ENCODE measurements at places on chromosomes 6 and 20.

DNA sequence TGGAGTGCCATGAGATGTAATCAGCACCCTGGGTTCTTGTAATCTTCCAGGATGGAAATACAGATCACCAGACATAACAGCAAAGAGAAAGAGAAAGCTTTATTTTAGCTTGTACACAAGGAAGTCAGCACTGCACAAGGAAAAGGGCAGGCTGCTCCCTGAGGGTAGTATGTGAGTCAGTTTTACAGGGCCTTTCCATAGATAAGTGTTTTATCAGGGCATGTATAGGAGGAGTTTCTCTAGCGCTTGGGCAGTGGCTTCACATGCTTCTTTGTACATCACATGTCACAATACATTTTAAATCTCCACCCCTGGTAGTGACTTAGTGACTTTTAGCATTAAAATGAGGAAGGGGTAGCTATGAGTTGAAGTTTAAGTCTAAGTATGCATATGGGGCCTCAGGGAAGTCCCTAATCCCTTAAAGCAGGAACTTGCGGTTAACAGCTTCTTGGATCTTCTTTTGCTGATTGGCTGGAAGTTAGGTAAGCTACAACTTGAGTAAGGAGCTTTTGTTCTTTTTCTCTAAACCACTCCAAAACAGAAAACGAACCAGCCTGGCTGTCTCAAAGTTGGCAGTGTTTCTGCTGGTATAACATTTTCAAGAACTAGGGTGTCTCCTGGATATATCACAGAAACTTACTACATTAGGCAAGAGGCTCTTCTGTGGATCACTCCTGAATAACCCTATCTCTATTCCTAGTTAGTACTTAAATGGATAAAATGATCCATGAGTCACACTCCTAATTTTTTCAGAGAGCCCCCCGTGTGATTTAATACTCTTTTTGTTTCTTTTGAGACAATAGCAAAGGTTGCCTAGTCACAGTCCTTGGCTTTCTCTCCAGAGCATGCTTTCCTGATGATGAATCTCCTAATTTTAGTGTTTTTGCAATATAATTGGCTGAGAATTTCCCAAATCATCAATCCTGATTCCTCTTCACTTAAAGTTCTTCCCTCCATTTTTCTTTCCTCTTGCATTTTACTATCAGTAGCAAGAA, 60.2 kb downstream of the MRAP2 start:
- DNase-seq: no peak

- no peak for DNase-seq
Observed at GRCh38 chr20:16451001-16451400, 122.2 kb downstream of the KIF16B start.

- no peak for DNase-seq
Observed at GRCh38 chr20:49969946-49970345, 12.8 kb upstream of the SNAI1 start.

- no peak for DNase-seq
Observed at GRCh38 chr20:13665709-13666395, 27.1 kb upstream of the TASP1 start.

- DNase-seq: no peak
Observed at GRCh38 chr6:144594585-144594984, 309.4 kb downstream of the UTRN start.

DNA sequence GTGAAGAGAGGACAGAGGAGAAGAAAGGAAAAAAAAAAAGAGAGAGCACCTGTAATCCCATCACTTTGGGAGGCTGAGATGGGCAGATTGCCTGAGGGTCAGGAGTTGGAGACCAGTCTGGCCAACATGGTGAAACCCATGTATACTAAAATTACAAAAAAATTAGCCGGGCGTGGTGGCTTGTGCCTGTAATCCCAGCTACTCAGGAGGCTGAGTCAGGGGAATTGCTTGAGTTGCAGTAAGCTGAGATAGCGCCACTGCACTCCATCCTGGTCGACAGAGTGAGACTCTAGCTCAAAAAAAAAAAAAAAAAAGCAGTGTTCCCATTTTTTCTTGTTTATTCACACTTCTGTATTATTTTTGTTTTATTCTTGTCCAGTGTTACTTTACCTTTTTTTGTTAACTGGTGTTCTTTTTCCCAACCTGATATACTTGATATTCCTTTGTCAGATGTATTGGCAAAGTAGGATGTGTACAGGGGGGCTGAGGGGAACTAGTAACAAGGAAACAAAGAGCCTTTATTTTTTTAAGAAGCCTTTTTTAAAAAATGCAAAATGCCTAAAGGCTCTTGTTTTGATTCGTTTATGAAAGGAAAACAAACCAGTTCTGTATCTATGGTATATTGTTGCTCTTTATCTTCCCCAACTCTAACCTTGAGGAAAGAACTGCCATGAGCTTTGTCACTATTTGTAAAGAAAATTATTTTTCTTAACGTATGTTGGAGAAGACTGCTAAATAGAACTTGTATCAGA, 22.3 kb downstream of the COL19A1 start:
- no peak for DNase-seq

DNA sequence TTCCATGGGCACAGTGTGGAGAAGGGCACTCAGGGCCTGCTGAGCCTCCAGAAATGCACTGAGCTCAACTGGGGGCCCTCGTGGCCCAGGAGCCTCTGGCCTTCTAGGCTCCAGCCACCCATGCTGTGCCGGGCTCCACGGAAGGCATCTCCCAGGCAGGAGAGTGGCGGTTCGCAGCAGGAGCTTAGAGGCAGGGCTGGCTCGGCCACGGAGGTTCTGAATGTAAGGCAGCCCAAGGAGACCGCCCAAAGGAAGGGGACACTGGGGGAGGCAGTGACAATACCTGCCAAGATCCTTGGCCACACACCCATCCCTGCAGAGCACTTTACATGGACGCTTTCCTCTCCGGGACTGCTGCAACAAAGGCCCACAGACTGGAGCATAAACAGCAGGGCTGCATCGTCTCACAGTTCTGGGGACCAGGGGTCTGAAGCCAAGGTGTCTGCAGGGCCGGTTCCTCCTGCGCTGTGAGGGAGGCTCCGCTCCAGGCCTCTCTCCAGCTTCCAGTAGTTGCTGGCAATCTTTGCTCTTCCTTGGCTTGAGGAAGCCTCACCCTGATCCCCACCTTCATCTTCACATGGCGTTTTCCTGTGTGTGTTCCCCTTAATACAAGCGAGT, 128.2 kb upstream of the CDH4 start:
- no peak for DNase-seq

DNA sequence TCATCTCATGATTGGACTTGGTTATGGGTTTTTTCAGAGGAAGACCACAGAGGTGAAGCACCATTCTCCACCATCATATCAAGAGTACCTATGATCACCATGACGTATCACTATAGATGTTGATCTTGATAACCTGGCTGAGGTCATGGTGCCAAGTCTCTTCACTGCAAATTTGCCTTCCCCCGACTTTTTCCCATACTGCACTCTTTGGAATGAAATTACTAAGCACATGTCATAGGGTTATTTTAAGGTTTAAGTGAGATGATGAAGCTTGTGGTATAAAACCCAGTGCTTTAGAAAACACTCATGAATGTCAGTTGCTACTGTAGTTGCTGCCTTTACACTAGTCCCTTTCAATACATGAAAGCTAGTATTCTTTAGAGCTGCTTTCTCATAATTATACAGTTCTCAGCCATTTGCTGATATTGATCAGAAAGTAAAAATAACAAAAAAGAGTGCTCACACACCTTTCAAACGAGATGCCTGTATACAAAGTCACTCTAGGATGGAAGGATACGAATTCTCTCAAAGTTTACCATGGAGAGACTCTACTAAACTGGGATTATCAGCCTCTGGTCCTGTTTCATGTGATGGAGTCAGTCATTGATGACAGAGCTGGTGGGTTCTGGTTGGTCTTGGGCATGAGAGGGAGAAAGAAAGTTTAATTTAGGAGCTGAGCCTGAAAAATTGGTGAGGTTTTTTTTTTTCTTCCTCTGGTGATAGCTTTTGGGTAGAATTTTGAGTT, 228.1 kb downstream of the PRL start:
- no peak for DNase-seq

DNA sequence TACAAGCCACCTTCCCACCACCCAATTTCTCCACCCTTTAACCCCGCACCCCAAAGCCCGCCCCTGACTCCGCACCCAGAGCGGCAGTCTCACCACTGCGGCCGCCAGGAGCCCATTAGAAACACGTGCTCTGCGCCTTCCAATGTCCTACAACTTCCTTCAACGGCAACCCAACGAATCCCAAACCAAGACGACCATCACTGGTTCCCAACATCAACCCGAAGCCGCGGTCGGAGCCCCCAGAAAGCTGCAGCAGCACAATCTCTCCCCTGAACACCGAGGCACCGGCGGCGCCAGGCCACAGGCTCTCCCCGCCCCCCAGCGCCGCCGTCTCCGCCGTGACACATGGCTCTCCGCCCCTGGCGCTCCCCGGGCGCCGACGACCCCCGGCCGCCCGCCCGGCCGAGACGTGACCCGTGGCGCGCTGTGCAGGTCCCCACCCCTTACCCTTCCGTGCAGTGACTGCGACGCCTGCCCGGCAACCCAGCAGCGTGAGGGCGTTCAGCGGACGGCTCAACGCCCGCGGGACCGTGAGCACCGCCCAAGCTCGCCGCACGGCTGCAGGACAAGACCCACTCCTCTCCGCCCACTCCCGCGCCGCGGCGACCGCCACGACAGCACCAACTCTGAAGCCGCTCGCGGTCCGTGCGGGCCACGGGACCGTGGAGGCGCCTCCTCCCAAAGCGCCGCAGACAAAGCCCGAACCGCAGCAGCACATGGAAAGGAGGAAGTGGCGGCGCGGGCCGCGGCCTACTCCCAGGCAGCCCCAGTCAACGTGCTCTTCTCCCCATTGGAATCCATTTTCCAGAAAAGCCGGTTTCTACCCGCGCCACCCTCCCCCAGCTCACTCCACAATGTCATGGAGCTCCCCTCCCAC, 551 bp downstream of the SYNCRIP start:
- peak; percentile 16 for DNase-seq

DNA sequence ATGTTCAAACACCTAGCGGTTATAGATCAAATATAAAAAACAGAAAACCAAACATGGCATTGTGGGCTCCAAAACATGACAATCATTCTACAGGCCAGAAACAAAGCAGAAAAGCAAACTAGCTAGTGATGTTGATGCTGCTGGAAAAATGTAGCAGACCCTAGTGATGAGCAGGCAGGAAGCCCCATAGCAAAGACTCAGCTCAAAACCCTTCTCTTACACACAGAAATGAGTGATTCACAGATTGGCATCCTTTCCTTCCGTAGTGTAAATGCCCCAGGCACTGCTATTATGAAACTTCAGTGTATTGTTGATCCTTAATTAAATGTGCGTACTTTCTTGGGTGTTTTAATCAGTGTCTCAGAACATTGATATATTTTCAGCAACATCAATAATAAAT, 425.1 kb downstream of the UTRN start:
- DNase-seq: no peak

GRCh38 chr6:45630801-45631200, 253.1 kb upstream of the SUPT3H start:
- DNase-seq: no peak

DNA sequence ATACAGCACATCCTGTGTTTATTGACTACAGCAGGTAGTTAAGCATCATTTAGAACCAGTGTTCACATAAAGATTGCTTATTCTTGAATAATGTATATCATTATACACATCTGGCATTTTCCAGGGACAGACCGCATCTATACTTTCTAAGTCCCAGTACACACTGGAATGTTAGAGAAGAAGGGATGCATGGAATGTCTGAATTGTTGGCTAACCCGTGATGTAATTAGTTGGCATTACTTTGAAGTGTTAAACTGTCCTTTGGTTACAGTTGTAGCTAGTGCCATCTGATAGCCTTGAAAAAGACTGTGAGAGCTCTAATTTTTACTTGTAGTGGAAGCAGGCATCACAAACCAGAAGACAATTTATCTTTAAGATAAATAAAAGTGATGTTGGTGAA, 29.8 kb upstream of the MCHR2 start:
- DNase-seq: no peak

GRCh38 chr6:160333841-160334240, 14.3 kb upstream of the SLC22A3 start:
- no peak for DNase-seq

GRCh38 chr6:135066397-135066796, 11.8 kb upstream of the HBS1L start:
- DNase-seq: no peak

GRCh38 chr6:144895313-144896278, 610.5 kb downstream of the UTRN start:
- no peak for DNase-seq

DNA sequence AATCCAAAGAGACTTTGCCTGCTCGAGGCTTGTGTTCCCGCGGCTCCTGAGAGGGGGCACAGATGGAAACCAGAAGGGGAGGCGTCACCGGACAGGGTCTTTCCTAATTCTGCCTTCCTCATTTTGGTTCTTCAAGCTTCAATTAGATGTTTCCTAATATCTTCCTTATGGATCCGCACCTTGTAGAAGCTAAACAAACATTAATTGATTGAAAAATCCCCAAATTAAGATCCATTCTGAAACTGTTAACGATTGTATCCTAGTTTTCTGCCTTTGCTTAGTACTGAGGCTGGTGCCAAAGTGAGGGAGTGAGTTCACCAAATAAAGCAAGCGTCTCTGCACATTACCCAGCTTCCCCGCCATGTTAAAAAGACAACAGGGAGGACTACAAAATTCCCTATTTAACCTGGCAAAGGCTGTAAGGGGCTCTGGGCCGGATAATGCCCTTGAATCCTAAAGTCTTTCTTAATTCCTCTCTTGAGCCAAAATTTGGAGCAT, 123.2 kb downstream of the GPX5 start:
- no peak for DNase-seq

DNA sequence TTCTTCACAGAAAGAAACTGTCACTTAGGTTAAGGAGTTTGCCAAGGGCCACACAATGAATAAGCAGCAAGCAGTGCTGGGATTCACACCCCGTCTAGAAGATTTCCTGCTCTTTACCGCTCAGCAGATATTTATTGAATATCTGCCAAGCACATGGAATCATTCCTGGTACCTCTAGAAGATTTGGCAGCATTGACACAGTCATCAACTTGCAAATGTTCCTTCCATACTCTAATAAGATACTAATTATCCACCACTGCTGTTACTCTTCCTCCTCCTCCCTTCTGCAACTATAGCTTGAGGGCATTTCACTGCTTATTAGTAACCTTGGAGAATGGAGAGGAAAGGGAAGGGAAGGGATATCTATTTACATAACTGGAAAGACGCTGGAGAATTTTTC, 13.0 kb downstream of the MOXD1 start:
- no peak for DNase-seq

GRCh38 chr6:123598011-123598410, 38.7 kb downstream of the TRDN start:
- DNase-seq: no peak

GRCh38 chr6:3509336-3509735, 52.5 kb upstream of the SLC22A23 start:
- DNase-seq: no peak
